ENCODE measurements at places on chromosomes 7 and 10.

- no peak for DNase-seq
Measured at GRCh38 chr10:3882855-3883254, 97.8 kb upstream of the KLF6 start.

DNA sequence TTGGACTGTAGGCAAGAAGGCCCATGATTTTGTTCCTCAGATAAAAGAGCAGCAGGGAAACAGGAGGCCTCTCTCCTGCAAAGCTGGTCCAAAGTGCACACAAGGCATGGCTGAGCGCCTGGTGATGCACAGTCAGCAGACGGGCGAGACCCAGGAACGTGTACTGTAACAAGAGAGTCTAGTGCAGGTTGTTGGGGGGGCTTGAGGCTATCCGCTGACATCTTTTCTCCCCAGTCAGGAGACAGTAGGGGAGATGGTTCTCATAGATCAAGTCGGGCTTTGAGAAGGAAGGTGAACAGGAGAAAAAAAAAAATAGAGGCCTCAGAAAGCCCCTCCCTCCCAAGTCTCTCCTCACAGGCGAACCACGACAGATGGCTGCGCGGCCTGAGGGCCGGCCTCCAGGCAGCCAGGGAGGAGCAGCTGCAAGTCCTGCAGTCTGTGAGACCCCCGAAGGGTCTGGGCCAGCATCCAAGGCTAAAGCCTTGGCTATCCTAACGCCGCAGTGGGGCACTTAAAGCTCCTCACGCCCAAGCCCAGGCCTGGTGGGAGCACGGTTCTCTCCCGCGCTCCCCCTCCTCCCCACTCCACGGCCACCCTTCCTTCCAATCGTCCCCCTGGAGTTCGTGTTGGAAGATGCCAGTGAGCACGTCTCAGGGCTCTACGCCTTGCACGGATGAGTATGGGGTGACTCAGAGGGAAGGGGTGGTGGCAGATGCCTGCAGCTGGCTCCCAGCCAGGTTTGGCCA, 68.3 kb downstream of the PRKAG2 start:
- no peak for DNase-seq

DNA sequence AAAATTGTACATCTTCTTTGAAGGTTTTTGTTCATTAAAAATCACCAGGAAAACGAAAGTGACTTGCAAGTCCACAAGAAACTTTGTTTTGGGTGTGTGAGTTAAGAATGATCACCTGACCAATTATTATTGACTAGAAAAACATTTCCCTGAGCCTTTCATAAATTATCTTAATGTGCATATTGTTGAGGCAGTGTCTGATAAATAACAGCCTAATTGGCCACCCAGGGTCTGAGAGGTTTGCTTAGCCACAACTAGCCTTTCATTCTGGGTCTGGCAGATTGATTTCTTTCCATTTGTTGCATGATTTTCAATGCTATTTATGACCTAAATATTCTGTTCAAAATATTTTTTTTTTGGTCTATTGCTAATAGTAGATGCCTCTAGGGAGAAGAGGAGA, 152.8 kb downstream of the AUTS2 start:
- DNase-seq = no peak

DNA sequence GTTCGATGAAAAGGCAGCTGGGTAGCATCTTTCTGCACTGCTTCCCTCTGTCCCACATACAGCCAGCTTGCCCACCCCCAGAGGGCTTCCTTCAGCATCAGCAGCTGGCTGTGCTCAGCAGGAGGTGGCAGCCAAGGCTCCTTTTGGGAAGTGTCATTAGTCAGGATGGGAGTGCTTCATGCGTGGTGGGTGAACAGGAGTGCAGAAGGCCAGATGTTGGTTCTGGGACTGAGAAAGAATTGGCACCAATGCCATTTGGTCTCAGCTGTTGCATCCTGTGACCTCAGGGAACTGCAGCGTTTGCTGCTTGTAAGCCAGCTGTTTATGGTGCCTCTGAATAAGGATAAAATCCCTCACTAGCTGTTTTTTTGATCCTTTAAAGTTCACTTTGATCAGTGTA, 131.1 kb upstream of the SORCS3 start:
- DNase-seq = no peak

DNA sequence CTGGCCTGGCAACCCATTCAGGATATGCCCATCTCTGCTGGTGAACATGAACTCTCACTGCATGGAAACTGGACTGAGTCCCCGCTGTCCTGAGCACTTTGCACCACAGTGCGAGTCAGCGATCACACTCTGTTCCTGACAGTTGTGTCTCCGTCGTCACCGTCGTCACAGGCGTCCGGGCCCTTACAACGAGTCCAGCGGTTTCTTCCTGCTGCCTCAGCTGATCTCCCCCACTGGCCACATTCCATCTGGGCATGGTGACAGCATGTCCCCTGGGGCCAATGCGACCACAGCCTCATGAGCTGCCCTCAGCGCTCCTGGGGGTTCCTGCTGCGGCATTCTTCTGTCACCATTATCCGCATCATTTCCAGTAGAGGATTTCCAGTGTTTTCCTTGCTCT, 76.8 kb upstream of the KLF6 start:
- no peak for DNase-seq

DNA sequence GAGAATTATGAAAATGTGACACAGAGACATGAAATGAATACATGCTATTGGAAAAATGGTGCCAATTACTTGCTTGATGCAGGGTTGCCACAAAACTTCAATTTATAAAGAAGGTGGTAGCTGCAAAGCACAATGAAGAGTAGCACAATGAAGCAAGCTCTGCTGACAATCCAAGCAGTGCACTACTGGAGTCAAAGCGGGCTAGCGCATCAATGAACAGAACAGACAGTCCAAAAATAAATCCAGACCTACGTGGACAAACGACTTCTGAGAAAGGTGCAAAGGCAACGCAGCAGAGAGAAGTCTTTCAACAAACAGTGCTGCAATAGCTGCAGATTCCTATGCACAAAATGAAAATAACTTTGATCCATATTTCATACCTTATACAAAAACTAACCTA, 75.8 kb downstream of the LARP4B start:
- DNase-seq = no peak

DNA sequence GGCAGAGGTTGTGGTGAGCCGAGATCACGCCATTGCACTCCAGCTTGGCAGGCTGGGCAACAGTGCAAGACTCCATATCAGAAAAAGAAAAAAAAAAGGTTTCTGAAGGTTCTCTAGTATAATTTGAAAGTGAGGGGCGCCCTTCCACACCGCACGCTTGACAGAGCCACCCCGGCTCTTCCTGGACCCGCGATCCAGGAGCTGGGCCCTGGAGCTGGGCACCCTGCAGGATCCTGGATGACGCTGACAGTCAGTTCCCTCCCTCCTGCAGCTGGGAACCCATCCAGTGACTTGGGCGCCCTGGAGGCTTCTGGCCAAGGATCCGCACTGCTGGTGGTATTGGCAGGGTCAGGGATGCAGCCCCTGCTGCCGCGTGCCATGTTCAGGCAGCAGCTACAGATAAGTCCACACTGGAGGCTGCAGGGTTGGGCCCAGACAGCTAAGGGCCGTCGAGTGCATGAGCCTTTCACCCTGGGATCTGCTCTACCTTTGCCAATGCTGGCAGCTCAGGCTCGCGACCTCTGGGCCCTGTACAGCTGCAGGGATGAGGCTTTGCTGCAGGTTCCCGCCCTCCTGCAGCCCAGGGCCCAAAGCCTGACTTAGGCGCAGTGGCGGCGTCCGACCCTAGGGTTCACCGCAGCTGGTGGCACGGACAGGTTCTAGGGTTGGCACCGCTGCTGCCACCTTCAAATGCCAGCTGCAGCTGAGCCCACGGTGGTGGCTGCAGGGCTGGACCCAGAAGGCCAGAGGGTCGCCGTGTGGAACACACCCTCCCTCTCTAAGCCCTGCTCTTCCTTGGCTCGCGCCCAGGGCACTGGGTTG, 110.2 kb downstream of the OR13A1 start:
- no peak for DNase-seq

- no peak for DNase-seq
Measured at GRCh38 chr7:95972523-95972922, 200.2 kb downstream of the DYNC1I1 start.

DNA sequence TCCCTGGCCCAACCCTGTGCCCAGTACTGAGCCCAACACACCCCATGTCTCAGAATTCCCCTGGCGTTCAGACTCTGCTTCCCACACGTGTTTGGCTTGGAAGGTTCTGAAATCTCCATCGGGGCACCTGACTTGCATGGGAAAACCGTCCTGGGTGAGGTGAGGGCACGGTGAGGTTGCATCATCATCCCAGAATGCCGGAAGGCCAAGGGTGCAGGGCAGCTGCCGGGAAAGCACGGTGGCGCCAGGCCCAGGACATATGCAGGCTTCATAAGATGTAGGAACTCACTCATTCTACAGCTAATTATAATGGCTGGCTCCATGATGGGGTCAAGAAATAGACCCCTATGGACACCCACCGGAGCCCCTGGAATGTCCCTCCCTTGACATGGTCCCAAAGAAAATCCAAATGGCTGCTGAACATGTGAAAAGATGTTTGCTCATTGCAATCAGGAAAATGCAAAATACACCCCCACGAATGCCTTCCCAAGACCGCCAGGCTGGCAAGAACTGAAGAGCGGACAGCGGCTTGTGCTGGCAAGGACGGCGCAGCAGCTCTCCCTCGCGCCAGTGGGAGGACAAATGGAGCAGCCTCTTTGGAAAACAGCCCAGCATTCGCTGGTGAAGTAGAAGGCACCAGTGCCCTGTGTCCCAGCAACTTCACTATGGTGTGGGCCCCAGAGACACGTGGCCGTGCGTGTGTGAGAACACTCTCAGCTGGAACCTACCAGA, 2.3 kb downstream of the KNDC1 start:
- DNase-seq = no peak

- DNase-seq = no peak
Measured at GRCh38 chr10:49598986-49599385, 11.1 kb upstream of the SLC18A3 start.

- no peak for DNase-seq
Measured at GRCh38 chr7:117901089-117901797, 28.0 kb upstream of the CTTNBP2 start.

DNA sequence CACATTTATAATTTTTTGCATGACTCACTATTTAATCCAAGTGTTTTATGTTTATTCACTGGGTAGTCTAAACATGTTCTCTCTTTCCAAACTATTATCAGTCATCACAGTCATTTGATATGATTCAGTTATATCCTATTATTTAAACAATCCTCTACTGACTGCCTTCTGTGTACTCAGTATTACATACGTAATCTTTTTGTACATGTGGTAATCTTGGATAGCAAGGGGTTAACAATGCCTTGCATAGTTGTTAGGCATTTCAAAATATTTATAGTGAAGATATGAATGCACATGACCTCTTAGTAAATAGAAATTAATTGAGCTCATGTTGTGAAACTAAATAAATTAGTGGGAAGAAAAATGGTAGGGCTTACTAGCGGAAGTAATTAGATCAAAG, 379.4 kb upstream of the KIAA1217 start:
- no peak for DNase-seq

GRCh38 chr10:112961609-112962008, 11.6 kb downstream of the TCF7L2 start:
- no peak for DNase-seq

GRCh38 chr7:152751449-152752141, 8.0 kb upstream of the ACTR3B start:
- no peak for DNase-seq

GRCh38 chr10:48574322-48574796, 30.5 kb downstream of the ARHGAP22 start:
- DNase-seq = no peak

DNA sequence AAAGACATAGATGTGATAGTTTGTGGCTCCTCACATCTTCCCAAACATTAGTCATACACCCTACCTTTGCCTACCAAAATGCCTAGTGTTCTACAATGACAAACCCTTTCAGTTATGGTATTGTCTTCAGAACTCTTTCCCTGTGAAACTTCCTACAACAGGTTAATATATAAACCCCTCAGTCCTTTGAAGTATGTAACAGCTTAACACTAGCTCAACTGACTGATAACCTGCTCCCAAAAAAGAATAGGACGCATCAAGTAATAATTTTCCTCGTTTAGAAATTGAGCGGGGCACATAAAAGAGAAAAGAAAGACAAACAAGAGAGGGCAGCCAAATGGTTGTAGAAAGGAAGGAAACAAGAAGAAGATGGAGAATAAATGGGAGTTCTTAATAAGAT, 49.9 kb upstream of the RNF148 start:
- DNase-seq = no peak

DNA sequence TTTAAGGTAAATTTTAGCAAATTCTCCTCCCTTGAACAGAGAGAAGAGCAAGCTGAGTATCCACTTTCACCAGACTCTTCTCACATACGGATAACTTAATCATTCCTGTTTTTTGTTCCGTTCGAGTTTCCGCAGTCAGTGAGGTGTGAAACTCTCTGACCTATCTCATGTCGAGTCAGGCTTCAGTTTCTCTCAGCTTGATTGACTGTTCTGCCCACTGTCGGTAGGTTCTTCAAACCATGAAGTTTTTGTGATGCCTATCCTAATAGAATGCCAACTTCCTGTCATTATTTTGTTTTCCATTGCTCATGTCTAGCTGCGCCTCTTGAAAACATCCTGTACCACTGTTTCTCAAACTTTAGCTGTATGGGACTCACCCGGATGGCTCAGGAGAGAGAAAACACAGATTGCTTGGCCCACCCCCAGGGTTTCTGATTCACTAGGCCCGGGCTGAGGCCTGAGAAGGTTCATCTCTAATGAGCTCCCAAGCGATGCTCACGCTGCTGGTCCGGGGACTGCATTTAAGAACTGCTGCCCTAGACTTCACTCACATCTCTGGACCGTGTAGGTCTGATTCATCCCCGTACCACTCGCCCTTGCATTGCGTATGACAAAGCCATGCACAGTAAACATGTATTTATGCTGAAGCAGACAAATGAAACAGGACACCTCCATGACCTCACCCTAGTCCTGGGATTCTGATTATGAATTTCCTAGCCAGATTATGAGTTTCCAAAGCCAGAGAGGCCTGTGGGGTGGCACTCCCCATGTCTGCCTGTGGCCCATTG, 208.4 kb upstream of the AGK start:
- DNase-seq = no peak

GRCh38 chr7:54846273-54846672, 87.3 kb upstream of the SEC61G start:
- no peak for DNase-seq

GRCh38 chr7:116215551-116215950, 5.2 kb downstream of the TES start:
- no peak for DNase-seq

GRCh38 chr7:69561266-69561960, 36.9 kb upstream of the AUTS2 start:
- no peak for DNase-seq

GRCh38 chr7:2675256-2675764, 12.7 kb upstream of the AMZ1 start:
- no peak for DNase-seq

GRCh38 chr7:36711256-36711655, 13.0 kb downstream of the AOAH start:
- no peak for DNase-seq

GRCh38 chr10:71092812-71093401, 119.5 kb upstream of the UNC5B start:
- DNase-seq = no peak

DNA sequence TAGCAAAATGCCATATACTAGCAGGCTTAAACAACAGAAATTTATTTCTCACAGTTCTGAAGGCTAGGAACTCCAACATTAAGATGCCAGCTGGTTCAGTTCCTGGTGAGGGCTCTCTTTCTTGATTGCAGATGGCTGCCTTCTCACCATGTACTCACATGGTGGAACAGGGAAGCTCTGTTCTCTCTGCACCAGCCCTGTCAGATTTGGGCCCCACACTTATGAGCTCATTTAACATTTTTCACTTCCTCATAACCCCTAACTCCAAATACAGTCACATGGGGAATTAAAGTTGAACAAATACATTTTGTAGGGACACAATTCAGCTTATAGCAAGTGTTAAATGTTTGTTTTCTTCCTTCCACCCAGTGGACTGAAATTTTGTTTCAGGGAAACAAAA, 218.6 kb upstream of the TAC1 start:
- no peak for DNase-seq

Data from activated CD8-positive, alpha-beta memory T cell treated with anti-CD3 and anti-CD28 coated beads for 4 hours (primary cell).